Right renal pelvis (tissue), 4 donors: ENCODE measurements at places on chromosomes 5 and 9.

- peak; percentile 8 for DNase-seq
Observed at GRCh38 chr5:153122403-153122802, 368.1 kb upstream of the GRIA1 start.

DNA sequence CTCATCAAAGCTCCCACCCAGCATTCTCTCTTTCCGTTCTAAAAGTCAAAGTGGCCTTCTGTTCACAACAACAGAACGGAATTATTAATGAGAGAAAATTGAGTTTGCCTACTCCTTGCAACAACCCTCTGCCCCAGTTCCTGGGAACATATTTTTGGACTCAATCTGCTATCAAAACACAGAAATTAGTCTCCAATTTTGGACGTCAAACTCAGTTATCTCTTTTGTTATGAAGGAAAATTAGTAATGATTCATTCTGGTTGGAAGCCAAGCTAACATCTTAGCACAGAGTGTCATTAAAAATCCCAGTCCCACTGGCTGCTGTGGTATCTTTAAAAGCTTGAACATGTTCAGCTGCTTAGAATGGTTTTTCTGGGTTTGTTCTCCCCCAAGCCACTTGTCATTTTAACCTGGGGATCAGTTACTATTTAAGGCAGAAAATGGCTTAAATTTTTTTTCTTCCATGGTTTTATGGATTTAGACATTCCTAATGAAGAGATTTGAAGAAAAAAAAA, 343.2 kb downstream of the TRIM32 start:
- no peak for DNase-seq

GRCh38 chr5:139414581-139415130, 10.8 kb upstream of the SPATA24 start:
- no peak for DNase-seq

DNA sequence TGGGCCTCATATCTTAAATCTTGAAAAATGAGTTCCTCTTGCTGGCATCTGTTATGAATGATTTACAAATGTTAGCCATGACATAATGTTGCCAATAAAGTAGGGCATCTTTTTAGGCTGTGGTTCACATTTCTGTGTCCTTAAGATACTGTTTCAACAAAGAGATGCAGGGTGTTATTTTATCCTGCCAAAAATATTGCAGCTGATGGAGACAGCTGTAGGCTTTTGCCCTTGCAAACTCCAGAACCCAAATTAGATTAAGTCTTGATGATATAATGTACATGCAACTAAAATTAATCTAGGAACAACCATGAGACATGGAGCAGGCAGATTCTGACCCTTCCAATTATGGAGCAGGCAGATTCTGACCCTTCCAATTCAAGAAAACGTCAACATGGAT, 228.2 kb upstream of the GRIN3A start:
- DNase-seq, result no peak

DNA sequence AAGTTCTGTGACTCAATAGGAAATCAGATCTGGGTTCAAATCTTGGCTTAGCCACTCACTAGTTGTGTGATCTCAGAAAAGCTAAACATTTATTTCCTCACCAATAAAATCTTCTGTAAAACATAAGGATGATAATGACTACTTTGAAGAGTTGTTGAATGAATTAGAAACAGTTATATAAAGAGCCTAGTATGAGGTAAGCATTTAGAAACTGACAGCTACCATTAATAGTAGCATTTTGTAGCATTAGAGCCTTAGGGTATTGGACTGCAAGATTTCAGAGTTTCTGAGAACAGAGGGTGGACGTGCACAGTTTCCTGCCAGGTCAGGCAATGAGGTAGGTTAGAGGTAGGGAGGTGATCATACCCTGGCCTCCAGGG, 293.2 kb downstream of the CWC27 start:
- DNase-seq, result no peak

DNA sequence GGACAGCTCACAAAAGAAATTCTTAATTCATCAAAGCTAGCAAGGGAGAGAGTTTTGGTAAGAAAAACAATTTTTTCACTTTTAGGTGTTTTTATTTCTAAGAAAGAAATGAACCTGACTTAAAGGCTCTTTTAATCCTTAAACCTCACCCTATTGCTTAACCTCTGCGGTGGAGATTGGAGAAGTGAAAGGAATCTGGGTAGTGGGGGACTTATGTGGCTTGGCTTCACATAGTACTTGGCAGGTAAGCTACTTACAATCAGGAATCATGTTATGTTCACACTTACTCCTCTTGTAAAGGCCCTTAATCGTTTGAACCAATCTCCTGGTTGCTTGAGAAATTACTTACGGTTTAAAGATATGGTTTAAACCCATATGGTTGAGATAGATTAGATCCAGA, 104.8 kb downstream of the ISOC1 start:
- DNase-seq, result no peak

DNA sequence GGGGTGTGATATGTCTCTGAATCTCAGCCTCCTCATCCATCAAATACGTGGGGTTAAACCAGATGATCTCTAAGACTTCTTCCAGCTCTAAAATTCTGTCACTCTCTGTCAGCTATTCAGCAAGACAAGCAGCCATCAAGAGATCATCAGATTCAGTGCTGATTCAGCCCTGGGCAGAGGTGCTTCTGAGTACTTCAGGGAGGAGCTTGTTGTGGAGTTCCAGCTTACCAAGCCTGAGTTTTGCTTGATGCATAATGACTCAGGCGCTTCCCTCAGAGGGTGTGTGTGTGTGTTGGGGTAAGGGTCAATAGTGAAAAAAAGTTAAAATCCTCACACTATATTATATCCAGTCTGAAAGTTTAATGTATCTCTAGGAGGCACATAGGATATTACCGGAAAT, 29.6 kb upstream of the TAF1L start:
- no peak for DNase-seq

- DNase-seq, result no peak
Observed at GRCh38 chr5:157920828-157921170, 61.9 kb upstream of the CLINT1 start.

DNA sequence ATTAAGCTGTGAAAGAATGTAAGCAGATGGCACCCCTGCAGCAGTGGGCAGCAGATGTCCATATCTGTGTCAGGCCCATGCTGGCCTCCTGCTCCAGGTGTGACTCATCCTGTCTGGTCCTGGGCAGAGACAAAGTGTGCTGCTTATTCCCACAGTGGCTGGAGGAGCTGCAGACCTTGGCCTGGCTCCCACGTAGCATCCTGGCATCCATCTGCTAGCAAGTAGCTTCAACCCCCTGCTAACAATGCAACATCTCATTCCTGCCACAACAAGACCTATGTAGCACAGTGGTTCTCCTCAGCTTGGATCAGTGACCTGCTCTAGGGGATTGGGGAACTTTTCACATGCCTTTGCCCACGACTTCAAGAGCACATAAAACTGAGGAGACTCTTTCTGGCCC, 126.4 kb upstream of the SLC12A2 start:
- DNase-seq, result no peak

DNA sequence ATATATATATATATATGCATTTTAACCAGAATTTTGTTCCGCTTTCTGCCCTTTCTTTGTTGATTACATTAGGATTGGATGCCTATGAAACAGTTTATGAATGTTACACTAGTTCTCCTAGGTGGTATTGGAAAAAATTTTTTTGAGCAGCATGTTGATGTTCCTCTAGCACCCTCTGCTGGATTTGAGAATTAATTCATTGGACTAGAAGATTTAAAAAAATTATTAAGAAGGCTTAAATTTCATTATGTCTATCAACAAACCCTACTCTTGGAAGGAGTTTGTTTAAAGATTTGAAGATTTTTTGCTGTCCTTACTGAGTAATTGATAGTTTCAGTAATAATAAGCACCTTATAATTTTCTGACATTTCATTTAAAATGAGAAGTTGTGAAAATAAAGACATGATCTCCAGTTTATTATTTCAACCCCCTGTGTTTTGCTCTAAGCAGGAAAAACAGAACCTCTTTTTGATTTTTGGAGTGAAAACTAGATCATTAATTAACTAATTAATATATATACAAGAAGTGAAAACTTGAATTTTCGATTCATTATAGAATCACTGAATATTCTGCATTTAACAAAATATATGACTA, 89.6 kb downstream of the CCDC171 start:
- DNase-seq, result no peak

GRCh38 chr5:181259974-181260719, 796 bp downstream of the TRIM52 start:
- no peak for DNase-seq

DNA sequence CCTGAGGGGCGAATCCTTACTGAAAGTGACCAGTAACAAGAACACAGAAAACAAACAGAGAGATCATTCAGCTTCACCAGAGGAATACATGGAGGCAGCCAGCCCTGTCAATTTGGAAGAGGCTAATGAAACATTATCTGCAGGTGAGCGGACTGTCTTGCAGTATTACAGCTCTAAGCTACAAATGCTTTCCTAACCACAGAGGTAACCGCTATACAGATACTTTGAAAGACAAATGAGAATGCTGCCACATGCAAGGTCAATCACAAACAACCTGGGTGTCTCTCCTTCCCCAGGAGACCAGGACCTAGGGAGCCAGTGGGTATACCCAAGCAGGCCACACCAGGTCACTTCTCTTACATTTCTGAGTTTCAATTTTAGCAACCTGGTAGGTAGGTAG, 30.2 kb downstream of the EFNA5 start:
- DNase-seq, result no peak

DNA sequence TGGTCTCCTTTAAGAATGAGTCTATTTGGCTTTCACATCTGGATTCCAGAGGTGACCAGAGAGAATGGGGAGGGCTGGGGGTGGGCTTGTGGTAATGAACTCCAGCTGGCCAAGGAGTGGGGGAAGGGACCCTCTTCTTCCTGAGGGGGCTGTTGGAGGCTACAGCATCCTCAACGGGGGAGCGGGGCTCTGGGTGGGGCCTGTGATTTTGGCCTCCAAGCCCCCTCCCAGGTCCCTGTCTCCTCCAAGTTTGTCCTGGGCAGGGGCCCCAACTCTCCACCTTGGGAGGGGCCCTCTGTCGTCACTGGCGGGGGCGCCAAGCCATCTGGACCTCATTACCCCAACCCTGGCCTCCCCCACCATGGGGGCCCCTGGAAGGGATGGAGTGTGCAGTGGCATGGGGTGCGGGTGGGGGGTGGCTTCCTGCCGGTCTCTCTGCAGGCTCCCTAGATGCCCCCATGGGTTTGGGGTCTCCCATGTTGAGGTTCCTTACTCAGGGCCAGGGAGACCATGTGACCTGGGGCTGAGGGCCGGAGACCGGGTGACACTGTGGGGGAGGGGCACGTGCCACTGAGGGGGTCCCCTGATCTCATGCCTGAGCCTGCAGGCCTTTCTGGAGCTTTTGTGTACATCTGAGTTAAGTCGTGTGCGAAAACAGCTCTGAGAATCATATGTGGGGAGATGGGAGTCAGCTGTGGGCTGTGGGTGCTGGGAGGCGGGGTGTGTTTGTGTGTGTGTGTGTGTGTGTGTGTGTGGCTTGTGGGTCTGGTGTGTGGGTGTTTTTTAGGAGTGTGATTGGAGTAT, 32.4 kb downstream of the GOLGA2 start:
- no peak for DNase-seq

GRCh38 chr9:16271967-16272366, 598.5 kb downstream of the BNC2 start:
- DNase-seq, result no peak

DNA sequence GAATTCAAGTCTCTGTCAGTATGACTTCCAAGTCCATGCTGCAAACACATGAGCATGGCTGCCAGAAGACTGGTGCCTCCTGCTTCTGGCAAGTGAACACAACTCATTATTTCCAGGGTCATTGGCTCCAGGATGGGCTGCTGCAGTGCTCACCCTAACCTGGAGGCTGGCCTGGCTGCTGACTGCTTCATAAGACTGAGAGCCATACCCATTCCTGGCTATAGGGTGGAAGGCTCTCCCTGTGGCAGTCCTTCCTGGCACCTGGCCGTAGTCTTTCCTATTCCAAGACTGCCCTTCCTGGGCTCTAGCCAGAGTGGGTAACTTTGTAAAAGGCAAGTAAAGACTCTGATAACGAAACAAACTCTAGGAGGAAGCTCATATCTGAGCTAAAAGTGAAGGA, 51.2 kb downstream of the CXXC5 start:
- no peak for DNase-seq
